Activated CD4-positive, CD25-positive, alpha-beta regulatory T cell treated with anti-CD3 and anti-CD28 coated beads, Interleukin-2, amount 50 U/mL, for 72 hours (primary cell): ENCODE measurements at places on chromosomes 16 and 17.

GRCh38 chr17:19937522-19937921 is 40.1 kb downstream of the AKAP10 start:
- no peak for DNase-seq

GRCh38 chr16:16050106-16050505 is 100.7 kb downstream of the ABCC1 start:
- DNase-seq: no peak

- no peak for DNase-seq
Observed at GRCh38 chr17:8922928-8923327, 42.6 kb downstream of the PIK3R5 start.

DNA sequence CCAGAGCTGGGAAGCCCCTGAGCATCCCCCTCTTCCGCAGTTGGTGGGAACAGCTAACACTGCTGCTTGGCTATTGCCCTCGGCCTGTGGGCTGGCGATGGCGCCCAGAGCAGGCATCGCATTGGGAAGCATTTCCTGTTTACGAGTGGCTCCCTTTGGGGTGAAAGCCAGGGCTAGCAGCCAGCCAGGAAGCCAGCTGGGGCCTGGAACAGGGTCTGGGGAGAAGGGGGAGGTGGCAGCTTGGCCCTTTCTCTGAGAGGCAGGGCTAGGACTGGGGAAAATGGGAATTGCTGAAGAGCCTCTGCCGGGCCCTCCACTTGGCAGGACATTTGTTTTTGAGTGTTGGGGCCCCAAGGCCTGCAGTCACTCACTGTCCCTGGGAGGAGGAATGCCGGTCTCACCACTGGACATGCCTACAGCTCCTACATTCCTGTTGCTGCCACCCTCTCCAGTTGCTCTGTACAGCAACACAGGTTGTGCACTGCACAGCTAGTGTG is 2.4 kb upstream of the MTSS2 start:
- no peak for DNase-seq

- DNase-seq: no peak
Observed at GRCh38 chr16:88535191-88535856, 34.9 kb upstream of the ZC3H18 start.

DNA sequence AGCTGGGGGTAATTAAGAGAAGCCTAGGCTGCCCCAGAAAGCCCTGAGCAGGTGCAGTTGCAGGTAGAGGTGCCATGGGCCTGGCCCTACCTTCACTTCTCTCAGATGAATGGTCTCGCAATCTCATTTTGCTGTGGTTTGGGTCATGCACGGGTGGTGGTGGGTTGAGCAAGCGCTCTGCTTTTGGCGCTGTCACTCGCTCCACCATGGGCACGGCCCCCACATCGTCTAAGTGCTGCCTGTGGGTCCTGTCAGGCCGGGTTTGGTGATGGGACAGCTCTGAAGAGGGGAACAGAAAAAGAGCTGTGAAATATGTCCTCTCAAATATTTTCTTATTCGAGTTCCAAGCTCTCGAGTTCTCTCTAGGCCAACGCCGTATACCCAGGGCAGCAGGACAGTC is 39.9 kb downstream of the STH start:
- no peak for DNase-seq

GRCh38 chr16:29745853-29746345 is at the start of gene C16orf54:
C16orf54 (minus strand) TSS chr16:29745990; CDS start chr16:29744951, 1,039 bp downstream.
- DNase-seq: peak; percentile 78

DNA sequence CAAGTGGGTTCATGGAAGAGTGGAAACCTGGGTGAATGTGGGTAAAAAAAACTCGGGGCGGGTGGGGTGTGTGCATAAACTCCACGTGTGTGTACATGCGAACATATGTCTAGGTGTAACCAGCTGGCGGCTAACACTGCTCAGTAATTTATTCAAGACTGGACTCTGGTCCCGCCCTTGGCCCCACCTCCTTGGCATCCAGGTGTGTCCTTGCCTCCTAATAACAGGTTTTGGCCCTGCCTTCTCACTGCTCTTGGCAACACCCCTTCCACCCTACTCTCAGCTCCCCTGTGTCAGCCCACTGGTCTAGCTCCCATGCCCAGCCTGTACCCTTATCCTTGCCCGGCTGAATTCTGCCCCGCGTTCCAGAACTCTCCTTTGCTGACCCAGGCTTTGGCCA is 8.3 kb downstream of the FLII start:
- no peak for DNase-seq

- DNase-seq: no peak
Observed at GRCh38 chr16:57893559-57894389, 77.2 kb downstream of the CNGB1 start.

GRCh38 chr16:57127037-57127763 is 34.8 kb downstream of the CPNE2 start:
- no peak for DNase-seq

GRCh38 chr17:8941980-8942622 is 23.4 kb downstream of the PIK3R5 start:
- DNase-seq: no peak

DNA sequence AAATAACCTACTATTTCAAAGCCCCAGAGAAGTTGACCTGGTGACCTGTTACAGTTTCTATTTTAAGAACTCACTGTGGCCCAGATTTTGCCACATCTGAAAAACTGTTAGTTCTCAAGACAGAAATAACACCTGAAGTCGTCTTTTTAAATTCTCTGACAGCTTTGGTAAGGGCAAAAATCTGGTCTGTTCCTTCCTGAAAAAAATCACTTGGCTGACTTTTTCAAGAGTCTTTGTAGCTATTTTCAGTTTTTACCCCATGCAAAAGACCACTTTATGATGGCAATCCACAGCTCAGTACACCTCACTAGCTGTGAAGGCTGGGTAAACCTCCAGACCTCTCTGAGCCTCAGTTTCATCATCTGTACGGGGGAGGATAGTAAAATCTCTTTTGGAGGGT is 60.7 kb upstream of the SREBF1 start:
- no peak for DNase-seq

DNA sequence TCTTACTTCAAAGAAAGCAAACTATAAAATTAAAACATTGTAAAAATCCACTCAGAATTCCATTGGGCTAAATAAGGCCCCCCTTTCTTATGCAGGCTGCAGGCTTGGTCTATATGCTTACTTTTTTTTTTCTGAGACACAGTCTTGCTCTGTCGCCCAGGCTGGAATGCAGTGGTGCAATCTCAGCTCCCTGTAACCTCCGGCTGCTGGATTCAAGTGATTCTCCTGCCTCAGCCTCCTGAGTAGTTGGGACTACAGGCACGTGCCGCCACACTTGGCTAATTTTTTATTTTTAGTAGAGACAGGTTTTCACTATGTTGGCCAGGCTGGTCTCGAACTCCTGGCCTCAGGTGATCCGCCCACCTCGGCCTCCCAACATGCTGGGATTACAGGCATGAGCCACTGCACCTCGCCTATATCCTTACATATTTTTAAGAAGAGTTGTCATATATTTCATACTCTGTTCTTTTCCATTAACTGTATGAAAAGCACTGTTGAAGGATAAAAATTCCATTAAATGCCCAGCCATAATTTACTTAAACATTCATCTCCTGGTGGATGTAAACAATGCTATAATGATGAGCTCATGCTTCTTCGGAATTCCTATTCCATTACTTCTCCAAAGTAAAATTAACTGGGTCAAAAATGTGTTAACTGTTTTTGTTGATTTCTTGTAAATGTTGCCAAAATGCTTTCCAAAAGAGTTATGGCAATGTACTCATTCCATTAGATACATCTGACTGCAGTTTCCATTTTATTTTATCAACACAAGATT is 17.8 kb downstream of the SNN start:
- no peak for DNase-seq

DNA sequence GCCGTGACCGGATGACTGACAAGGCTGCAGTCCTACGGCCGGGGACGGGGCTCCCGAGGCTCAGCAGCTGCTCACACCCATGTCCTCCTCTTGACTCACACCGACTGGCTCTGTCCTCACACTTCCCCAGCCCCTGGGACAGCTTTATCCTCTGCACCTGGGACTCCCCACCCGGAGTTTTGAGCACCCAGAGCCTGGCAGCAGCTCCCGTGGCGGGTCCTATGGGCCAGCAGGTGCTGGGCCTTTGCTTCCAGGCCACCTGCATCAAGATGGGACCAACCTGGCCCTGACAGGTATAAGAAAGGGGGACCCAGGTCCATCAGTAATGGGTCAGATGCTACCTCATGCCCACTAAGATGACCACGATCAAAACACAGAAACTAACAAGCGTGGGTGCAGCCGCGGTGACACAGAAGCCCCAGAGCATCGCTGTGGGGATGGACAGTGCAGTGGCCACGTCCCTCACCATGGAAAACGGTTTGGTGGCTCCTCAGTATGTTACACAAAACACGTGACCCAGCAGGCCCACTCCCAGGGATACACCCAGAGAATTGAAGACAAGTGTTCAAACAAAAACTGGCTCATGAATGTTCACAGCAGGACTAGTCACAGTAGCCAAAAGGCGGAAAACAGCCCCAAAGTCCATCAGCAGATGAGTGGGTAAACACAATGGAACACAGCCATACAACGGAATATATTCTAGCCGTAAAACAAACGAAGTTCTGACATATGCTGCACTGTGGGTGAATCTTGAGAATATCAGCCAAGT is 3.3 kb upstream of the NOTUM start:
- no peak for DNase-seq

GRCh38 chr16:83109490-83110125 is 482.8 kb downstream of the CDH13 start:
- no peak for DNase-seq

DNA sequence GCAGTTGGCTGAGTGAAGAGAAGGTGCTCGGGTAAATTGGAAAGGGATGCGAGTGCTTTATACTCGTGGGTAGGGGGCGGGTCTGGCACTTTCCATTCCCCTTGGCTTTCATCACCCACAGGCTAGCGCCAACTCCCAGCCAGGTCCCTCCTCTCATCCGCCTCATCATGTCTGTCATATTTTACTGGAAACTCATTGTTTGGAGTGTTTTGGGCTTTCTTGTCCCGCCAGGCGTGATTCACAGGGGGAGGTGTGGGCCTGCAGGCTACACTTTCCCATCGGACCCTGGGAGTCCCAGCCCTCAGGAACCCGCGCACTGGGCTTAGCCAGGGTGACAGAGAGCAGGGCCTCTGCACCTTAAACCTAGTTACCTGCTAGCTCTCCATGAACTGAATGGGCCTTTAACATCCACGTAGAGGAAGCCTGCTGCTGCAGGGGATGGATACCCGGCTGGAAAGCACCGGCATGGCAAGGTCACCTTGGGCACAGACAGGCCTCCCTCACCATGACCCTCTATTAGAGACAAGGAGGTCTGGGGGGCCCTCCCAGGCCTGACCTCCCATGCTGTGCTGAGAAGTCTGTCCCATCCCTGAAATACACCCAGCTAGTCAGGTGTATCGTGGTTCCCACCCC is at the start of gene KRT14:
TSS of gene KRT14 (minus strand) at position 33 of the 633 bp plus-strand sequence. CDS start 61 bp downstream, outside the sequence.
- DNase-seq: peak; percentile 12

DNA sequence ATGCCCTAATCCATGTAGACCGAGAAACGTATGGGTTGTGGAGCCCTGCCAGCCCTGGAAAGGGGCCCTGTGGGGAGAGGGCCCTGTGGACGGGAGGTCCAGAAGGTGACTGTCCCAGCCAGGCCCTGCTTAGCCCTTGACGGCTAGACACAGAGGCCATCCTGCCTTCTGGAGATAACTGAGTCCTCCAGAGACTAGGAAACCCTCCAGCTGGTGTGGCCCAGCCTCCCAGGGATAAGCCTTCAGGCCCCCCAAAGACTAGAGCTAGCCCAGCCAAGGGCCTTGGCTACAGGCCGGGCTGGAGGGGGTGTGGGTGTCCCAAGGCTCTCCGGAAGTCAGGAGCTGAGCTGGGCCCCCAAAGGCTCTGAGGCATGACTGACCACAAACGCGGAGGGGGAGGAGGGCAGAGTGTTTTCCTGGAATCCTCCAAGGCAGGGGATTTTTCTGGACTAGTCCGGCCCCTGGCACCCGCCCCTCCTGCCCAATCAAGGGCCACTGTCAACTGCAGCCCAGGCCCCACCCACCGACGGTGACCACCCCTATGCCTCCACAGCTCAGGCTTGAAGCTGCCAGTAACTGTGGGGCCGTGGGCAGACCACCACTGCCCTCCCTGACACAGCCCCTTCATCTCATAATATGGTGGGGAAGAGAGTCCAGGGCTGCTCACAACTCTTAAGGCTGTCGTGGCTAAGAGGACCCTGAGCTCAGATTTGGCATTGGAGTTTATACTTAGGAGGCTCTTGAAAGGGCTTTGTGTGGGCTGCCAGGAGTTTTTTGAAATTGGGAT is 885 bp upstream of the VASN start:
- DNase-seq: no peak

GRCh38 chr17:29613856-29614255 is 8.9 kb downstream of the CORO6 start:
- no peak for DNase-seq

- no peak for DNase-seq
Observed at GRCh38 chr17:75755990-75756389, 9.0 kb downstream of the GALK1 start.
